ENCODE measurements at places on chromosomes 11 and 22.

DNA sequence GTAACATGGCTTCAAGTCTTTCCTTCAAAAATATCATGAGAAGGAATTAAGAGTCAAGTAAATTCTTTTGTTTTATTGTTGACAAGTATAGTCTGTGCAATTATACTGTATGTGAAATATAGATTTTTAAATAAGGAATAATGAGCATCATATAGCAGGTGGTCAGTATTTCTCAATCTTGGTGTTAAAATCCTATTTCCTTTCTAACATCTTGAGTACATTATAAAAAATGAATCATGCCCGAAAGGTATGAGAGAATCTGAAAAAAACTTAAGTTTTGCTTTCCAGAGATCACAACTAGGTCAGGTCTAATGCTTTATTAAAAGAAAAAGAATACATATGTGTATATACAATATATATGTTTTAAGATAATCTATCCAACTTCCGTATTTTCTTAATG, 53.1 kb downstream of the KIF18A start:
- DNase-seq: no peak

- no peak for DNase-seq
These were observed 100.7 kb upstream of the BIRC3 start for GRCh38 chr11:102216433-102217075.

DNA sequence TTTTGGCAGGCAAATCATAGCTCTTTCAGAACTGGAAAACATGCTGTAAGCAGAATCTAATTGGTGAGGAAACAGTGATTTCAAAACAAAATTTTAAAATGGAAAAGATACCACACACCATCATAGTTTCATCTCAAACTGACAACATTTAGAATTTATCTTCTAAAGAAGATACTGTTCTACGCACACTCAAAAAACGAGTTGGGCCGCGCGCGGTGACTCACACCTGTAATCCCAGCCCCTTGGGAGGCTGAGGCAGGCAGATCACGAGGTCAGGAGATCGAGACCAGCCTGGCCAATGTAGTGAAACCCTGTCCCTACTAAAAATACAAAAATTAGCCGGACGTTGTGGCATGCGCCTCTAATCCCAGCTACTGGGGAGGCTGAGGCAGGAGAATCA, 44.2 kb upstream of the ADSL start:
- DNase-seq: no peak

DNA sequence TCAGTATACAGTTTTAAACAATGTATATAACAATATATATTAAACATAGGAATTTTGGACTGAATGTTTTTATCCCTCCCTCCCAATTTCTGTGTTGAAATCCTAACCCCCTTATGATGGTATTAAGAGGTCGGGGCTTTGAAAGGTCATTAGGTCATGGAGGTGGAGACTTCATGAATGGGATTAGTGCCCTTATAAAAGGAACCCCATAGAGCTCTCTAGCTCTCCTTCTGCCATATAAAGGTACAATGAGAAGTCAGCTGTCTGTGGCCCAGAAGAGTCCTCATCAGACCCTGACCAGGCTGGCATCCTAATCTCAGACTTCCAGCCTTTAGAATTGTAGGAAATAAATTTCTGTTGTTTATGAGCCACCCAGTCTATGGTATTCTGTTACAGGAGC, 6.5 kb downstream of the NNMT start:
- DNase-seq: no peak

DNA sequence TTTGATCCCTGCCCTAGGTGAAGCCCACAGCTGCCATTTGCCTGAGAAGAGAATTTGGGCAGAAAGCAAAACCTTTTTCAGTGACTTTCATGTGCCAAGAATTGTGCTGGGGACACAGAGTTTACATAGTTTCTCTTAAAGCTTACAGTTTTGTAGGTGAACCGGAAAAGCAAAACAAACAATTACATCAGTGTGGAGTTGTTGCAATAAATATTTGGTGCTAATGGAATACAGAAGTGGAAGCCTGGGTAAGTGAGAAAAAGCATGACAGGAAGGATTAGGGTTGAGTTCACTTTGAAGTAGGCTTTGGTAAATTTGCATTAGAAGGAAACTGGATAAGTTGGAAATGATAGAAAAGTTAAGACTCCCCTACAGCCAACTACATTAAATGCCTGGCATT, 82.7 kb downstream of the RASSF10 start:
- DNase-seq: no peak

DNA sequence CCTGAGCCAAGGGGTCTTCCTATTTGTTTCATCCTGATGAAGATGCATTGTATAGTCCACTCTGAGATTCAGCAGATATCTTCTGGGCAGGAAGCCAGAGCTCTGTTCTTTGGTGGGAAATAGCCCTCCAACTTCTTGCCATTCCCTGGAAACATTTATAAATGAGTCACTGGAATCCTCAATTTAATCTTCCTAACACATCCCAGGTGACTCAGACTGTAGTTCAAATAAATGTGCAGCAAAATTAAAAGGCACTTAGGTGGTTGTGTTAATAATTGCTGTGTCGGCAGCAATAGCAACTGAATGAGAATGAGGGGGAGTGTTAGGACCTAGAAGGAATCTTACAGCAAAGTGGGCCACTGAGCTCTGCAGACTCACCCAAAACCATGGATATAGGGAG, 108.6 kb downstream of the INSC start:
- no peak for DNase-seq

GRCh38 chr11:12066799-12067508, 43.4 kb upstream of the MICAL2 start:
- no peak for DNase-seq

DNA sequence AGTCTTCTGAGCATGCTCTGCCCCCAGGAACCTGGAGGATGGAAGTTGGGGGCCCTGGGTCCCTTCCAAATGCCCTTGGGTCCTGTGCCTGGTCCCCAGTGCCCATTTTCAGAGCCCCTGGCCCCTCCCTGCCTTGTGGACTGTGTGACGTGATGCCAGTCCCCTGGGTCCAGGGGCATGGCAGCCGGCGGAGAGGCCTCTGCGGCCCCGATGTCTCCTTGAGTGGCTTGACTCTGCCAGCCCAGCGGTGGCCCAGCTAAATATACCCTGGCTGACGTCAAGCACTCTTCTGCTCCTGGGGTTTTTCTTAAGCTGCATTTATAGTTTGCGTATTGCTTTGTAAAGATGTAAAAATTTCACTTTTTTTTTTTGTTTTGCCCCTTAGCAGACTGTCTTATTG, 35.2 kb upstream of the PARVG start:
- no peak for DNase-seq

DNA sequence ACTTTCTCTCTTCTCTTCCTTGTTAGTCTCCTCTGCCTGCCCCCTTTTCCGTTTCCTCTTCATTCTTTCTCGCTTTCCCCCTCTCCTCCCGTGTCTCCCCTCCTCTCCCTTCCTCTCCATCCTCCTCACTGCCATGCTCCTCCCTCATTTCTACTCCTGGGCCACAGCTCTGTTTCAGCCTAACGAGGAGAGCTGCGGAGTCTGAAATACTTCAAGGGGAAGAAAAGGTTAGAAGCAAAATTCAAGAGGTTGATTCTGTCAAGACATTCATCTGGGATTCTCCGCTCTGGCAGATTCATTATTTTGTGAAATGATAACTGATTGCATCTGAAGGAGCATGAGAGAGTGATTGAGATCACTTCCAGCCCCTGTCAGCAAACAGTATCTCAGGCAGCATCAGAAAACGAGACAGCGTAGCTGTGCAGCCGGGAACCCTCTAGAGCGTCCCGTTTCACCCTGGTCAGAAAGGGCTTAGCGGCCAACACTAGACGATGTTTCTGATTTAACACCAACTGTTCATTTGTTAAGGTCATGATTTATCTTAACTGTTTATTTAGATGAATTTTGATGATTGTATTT, 279.3 kb upstream of the B3GAT1 start:
- no peak for DNase-seq

DNA sequence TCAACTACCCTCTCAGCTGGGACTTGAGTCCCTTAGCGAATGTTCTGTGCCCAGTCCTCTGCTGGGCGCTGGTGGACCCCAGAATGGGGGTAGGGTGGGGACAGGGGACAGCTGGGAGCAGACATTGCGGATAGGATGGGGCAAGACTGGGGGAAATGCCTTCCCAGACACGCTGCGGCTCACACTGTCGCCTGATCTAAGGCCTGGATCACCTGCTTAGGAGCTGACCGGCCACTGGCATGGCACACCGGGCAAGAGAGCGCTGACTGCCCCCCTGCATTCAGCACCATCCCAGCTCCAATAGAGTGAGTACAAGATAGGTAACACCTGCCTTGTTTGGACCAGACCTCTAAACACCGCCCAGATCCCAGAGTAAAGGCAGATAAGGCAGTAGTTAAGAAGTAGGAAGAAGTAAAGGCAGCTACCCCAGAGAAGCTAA, 1.4 kb downstream of the ARVCF start:
- DNase-seq: no peak

DNA sequence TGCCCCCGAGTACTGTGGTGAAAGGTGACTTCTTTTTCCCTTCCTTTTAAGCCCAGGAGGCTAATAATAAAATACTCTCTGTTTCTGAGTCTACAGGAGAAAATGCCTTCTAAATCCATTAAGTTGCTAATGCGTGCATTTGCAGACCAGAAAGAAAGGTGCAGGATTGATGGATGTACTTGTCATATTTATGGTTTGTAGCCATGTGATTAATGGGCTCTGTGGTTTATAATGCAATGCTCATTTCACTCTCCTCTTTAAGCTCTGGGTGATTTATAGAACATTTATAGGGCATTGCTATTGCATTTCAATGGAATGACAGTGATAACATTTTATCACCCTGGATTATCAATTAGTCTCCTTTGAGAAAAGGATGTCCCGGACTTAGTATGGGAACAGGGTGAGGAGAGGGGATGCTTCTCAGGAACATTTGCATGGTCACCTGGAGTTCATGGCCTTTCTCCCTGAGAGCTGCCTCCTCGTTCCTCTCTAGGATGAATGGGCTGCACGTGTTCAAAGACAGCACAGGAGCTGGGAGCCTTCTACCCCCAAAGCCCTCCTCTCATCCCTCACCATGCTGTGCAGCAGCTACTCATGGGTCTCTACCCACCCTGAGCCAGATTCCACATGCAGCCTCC, 82.8 kb upstream of the HMGXB4 start:
- DNase-seq: no peak

GRCh38 chr11:133238495-133238894, 293.8 kb downstream of the OPCML start:
- DNase-seq: no peak

GRCh38 chr11:44608991-44609782, 43.7 kb downstream of the CD82 start:
- DNase-seq: no peak

DNA sequence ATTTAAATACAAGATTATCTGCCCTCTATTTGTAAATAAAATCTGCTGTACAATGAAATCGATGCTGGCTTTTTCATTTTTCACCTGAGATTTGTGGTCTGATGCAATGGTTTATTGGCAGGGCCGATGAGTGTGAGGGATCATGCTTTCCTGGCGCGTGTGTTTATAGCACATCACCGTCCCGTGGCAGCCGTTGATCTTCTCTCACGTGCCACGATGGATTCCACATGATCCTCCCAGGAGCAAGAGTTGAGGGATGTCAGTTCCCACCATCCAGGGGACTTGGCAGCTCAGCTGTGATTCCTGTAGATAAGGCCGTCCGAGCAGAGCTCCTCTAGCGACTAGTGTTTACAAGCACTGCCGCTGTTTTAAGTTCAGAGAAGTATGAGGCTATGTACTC, 213.7 kb downstream of the TBC1D22A start:
- DNase-seq: no peak

- no peak for DNase-seq
These were observed 59.0 kb downstream of the UBASH3B start for GRCh38 chr11:122714484-122714883.

DNA sequence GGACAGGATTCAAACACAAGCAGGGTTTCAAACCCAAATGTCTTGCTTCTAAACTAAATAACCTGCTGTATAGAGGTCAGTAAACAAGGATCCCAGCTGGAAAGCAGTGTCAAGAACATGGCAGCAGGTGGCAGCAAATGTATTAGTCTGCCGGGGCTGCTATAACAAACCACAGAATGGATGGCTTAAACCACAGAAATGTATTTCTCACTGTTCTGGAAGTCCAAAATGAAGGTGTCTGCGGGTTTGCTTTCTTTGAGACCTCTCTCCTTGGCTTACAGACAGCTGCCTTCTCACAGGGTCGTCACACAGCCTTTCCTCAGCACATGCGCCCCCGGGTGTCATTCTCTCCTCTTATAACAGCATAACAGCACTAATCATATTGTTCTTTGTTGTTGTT, 65.1 kb upstream of the LRRC55 start:
- no peak for DNase-seq

DNA sequence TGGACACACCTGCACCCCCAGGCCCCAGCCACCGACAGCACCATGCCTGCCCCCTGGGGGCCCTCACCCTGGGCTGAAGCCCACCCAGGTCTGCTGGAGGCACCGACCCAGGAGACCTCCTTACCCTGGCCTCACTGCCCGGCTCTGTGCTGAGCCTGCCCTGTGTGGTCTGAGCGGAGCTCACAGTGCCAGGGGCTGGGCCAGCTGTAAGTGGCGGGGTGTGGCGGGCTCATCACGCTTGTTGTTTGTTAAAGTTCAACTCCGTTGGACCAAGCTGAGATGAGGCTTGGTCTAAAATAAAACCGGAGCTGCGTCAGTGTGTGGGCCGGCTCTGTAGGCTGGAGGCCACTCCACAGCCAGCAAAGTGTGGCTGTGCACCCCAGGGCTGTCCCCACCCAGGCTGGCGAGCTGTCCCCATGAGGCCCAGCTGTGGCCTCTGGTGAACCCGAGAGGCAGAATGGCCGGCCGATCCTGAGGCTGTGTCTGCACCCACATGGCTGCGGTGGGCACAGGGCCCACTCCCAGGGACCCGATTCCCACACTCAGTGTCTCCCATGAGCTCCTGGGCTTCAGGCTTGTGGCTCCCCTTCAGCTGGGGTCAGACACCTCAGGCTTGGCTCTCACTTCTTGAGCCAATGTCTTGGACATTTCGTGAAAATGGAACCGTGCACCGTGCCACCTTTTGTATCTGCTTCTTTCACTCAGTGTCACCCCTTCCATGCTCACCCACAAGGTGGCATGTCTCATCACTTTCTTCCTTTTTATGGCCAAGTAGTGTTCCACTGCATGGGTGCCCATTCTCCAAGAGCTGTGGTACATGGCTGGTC, 137.9 kb downstream of the CTTN start:
- DNase-seq: no peak

- no peak for DNase-seq
These were observed 83.6 kb downstream of the FDX1 start for GRCh38 chr11:110513259-110513801.

DNA sequence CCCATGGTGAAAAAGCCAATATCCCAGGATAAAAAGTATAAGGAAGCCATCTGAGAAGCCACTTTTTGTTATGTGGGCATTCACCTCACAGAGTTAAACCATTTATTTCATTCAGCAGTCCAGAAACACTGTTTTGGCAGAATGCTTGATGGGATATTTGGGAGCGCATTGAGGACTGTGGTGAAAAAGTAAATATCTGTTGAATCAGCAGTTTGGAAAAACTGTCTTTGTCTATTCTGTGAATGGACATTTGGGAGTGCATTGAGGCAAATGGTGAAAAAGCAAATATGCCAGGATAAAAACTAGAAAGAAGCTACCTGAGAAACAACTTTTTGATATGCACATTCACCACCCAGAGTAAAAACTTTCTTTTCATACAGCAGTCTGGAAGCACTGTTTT, 276.2 kb upstream of the TRIM48 start:
- DNase-seq: no peak

All from stimulated activated CD8-positive, alpha-beta memory T cell treated with anti-CD3 and anti-CD28 coated beads, Interleukin-4, amount 100 ng/mL, for 1 hour (primary cell).